ENCODE measurements at places on chromosomes 7 and 10.

DNA sequence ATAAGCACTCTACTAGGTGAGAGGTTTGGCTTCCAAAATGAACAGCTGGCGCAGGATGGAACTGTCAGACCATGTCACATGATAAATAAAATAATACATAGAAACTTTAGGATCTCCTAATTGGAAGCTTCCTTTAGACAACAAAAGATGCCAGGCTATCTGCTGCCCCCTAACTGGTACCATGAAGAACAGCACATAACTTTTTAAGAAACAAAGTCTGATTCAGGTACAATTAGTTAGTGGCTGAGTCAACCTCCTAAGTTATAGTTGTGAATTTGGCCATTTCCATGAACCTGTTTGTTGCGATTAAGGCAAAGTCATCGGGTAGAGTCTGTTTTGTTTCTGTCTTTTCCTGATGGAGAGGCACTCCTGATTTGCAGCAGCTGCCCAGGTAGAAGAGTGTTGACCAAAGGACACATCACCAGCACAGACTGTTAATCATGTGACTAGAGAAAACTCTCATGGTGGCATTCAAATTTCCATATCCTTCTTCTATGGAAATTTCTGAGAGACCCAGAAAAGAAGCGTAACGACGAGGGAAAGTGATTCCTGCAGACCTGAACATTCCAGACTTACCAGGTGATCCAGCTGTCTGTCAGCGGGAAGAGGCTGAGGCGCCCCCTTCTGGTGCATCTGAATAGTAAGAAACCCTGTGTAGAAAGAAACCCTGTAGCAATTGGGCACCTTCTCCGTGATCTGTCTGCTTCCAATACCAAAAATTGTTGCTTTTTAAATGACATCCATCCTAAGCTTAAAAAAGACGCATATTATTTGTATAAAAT is 8.6 kb upstream of the INHBA start:
- no peak for DNase-seq

DNA sequence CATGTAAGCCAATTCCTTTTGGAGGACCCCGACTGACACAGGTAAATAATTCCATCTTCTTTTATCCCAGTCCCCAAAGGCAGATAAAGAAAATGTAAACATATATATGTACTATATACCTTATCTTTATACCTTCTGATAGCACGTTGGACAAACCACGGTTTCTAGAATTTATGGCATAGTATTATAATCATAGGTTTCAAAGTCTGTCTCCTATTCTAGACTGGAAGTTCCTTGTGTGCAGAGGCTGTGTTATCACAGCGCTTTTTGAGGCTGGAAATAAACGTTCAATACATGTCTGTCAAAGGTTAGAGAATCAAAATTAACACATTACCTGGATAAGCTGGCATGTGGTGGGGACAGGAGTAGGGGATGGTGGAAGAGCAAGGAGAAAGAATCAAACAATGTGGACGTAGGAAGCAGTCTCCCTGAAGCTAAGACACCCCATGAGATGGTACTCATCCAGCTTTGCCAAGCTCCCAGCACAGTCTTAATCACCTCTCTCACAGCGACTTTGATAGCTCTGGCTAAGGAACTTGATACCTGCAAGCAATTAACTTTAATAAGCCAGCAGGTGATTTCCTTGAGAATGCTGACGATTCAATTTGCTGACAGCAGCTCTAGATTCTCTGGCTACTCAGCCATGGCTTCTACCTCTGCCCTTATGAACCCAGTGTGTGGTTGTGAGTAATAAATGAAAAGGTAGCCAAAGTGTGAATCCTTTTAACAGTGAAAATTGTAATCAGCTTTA is 208.4 kb upstream of the LRRTM3 start:
- DNase-seq, result no peak

- DNase-seq, result no peak
These were observed 221.1 kb downstream of the SEMA3E start for GRCh38 chr7:83427884-83428283.

GRCh38 chr7:157568770-157569584 is 232.2 kb downstream of the DNAJB6 start:
- DNase-seq, result no peak
